ENCODE measurements at places on chromosomes 4 and X.

DNA sequence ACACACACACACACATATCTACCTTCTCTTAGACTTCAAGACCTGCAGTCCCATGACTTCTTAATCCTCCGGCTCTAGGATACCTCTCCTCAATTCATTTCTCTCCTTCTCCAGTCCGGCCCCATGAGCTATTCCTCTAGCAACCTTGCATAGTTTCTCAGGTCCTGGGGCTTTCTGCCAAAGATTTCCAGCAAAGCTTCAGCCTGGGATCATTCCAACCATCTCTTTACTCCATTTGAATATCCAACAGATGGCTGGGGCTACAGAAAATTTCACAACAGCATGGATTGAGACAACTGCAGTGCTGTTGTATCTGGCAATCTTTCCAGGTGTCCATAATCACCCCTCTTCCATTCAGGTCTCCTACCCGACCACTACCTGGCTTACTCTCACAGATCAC is 184.1 kb downstream of the DCHS2 start:
- DNase-seq = no peak

- DNase-seq = no peak
Measured at GRCh38 chr4:137597752-137598430, 65.6 kb upstream of the PCDH18 start.

DNA sequence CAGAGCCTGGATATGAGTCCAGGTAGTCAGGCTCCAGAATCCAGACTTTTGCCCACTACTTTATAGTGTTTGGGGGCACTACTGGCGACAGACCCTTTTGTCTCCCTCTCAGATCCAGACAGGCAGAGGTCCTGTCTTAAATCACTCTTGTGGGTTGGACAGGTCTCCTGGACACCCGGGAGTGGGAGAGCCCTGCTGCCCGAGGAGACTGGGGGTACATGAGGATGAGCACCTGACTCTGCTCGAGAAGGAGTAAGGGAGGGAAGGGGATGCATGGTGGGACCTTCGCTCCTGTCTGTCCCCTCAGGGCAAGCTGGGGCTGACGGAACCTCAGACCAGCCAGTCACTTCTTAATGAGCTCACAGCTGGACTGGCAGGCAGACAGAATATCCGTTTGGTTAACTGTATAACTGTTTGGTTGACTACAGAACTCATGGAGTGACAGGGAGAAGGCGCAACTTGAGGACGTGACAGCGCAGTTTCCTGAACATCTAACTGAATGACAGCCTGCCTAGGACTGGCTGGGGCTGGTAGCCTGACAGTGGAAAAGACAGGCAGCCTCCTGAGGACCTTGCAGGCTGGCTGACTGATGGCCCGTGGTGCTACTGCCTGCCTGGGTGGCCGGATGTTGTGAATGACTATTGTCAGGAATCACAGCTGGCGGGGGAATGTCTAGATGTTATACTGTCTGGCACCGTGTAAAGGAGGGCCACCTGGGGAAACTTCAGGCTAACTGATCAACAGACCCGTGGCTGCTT is 1.6 kb upstream of the SUV39H1 start:
- DNase-seq = no peak

- no peak for DNase-seq
Measured at GRCh38 chr4:87939978-87940690, 35.4 kb upstream of the SPP1 start.

DNA sequence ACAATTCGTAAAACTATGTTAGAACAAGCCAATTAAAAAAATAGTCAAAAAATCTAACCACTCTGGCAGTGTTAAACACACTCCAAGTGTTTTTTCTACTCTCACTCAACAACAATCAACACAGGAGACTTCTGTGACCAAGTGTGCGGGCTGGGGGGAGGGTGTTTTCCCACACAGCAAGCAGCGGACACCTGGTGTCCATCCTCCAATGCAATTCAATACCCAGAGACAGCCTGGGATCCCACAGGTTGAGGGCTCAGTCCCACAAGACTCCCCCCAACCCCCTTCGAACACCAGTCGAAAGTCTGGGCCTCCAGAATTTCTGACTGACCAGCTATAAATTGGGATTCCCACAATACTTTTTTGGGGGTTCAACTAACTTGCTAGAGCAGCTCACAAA is 8.3 kb upstream of the PIM2 start:
- no peak for DNase-seq

- DNase-seq = no peak
Measured at GRCh38 chrX:6778544-6779503, 243.9 kb upstream of the VCX3A start.

GRCh38 chr4:150983851-150984250 is 31.2 kb downstream of the LRBA start:
- no peak for DNase-seq

DNA sequence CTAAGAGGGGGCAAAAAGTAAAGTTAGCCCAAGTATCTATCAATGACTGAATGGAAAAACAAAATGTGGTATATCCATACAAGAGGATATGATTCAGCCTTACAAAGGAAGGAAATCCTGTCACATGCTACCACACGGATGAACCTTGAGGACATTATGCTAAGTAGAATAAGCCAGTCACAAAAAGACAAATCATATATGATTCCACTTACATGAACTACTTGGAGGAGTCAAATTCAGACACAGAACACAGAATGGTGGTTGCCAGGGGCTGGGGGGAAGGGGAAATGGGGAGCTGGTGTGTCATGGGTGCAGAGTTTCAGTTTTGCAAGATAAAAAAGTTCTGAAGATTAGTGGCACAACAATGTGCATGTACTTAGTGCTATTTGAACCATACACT is 101.8 kb downstream of the SH3KBP1 start:
- DNase-seq = no peak

DNA sequence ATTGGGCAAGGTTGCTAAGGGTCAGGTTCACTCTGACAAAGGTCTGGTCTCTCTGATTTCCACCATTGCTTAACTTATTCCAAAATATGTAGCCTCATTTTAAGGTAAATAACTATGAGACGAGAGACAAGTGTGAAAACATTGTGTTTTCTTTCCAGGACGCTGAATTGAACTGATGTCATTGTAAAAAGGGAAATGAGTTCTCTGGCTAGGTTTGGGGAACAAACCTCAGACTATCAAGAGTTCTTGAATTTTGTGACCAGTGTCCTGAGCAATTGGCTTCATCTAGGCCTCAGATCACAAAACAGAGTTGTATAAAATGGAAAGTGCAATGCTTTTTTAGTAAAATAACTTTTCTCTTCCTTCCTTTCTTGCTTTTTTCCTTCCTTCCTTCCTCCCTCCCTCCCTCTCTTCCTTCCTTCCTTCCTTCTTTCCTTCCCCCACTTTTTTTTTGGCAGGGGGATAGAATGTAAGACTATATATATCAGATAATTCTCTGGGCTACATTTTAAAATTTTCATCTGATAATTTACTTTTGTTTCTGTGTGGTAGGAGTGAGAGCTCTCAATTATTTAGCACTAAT is 30.8 kb upstream of the CXCL8 start:
- no peak for DNase-seq
